Amniotic stem cell (primary cell): ENCODE measurements at places on chromosomes 7 and 10.
A peak's percentile ranks its signal among the peaks of the same experiment; 100 is the strongest.

- DNase-seq: no peak
Measured at GRCh38 chr7:727104-727805, at the start of gene PRKAR1B. TSS of gene PRKAR1B (minus strand) at chr7:727281. CDS start at chr7:711505, 15,776 bp downstream.

GRCh38 chr7:36630112-36630650 is 94.1 kb downstream of the AOAH start:
- no peak for DNase-seq

- DNase-seq: no peak
Measured at GRCh38 chr10:113928830-113929229, 74.4 kb downstream of the NHLRC2 start.

DNA sequence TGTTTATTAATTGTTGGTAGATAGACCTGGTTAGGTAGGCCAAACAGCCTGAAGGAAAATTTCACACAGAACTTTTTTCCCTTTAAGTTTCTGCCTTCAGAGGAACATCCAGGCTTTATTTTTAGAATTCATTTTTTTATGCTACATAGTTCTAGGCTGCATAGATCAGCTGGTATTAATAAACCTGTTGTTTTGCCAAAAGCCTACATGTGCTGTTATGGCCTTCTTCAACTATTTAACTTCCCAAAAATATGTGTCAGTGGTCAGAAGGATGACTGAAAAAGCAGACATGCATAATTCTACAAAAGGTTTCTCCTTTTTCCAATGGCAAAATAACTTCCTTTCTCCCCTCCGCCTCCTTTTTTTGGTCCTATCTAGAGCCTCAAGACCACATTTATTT is 303.0 kb upstream of the DKK1 start:
- no peak for DNase-seq

- DNase-seq: no peak
Measured at GRCh38 chr10:114343623-114344505, 60.4 kb downstream of the AFAP1L2 start.

DNA sequence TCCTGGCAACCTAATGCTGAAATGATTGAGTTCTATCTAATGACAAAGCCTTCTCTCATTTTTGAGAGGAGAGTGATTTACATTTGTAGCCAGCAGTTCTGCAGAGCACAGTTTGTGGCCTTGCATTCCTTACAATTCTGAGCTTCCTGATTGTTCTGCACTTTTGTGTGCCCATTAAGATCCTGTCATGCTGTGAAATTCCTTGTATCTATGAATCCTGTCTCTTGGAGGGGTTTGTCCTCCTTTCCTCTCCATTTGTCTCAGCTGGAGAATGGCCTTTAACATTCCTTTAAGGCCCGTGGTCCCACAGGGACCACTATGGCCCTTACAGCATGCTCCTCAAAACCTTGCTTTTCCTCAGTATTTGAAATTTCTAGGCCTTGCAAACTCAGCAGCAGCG is 10.4 kb downstream of the KLHL7 start:
- DNase-seq: no peak

DNA sequence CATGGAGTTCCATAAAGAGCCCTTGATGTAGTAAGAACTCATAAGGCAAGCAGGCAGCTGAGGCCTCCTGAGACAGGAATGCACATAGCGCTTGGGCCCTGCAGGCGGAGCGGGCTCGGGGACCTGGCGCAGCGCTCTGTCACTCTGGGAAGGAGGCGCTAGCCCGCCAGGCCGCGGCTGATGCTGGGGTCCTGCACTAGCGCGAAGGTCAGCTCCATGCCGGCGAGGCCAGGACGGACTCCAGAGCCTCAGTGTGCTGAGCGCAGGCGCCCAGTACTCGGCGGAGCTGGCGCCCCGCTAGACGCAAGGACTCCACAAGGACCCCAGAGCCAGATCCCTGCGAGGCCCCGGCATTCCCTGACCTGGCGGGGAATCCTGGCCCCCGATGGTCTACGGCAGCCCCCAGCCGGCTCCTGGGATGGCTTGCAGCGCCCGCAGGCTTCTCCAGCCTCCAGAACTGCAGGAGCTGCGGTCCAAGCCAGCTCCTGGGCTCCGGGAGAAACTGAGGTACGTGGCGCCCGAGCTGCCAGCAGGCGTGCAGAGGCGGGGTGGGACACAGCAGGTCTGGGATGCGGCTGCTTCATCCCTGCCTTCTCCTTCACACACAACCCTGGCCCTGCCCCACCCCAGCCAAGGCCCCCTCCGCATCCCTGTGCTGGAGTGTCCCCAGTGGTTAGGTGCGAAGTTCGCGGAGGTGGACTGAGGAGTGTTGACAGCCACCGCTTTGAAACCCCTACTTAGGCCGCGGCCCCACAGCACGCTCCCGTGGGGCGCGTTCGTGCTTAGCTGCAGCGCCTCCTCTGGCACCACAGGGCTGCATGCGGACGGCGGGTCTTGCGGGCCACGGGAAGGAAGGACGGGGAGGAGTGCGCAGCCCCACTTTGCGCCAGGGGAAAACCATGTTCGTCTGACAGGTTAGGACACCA is 761.5 kb upstream of the POM121L12 start:
- no peak for DNase-seq

GRCh38 chr7:15682751-15683245 is 3.7 kb downstream of the MEOX2 start:
- no peak for DNase-seq

DNA sequence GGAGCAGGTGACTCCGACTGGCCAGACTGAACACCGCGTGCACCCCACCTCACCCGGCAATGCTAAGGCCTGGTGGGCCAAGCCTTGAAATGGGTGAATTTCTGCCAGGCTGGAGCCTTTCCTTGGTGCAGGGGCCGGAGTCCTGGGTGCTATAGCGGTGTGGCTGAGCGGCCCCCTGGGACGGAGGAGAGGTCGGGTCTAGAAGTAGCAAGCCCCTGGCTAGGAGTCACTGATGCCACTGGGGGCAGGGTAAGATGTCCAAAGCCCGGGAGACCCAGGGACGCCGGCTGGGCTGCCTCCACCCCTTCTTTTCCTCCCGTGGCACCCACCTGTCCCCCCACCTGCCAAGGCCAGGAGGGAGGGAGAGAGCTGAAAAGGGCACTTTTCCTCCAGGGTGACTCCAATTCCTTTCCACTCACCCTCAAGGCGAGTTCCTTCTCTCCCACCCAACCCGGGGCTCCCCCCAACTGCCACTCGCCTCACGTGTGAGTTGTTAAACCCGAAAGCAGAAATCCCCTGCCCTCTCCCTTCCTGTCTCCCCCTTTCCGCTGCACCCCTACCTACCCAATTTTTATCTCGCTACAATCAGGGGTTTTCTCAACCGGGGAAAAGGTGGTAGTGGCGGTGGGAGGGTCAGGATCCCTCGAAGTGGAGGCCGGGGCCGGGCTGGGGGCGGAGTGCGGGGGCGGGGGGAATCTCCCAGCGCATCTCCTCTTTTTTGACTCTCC is 6.0 kb upstream of the GATA3 start:
- no peak for DNase-seq

- no peak for DNase-seq
Measured at GRCh38 chr10:126417220-126417825, 29.0 kb upstream of the ADAM12 start.

DNA sequence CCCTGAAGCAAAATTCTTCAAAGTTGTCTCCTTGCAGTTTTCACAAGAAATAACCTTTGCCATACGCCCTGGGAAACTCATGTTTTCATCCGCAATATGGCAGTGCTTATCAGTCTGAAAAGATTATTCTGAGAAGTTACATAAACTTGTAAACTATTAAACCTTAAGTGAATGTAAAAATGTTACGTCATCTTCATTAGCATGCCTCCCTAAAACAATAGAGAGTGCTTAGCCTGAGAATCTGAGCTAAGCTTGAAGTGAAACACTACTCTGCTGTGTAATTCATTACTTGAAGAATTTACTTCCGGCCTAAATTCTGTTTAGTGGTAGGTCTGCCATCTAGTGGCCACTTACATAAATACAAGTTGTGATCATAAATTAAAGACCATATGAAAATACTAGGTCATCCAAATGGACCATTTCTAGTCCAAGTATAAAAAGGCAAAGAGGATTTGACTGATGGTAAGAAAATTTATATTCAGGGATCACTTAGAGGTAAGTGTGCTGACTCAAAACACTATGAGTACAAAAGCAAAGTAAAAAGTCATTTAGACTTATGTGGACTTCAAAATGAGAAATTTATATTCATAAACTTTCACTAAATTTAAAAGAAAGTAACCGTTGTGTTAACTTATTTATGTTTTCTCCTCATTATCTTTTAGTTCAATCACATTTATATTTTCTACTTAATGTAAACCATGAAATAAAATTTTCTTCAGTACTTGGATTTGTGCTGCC is 745.1 kb upstream of the LRRTM3 start:
- DNase-seq: peak; percentile 24

DNA sequence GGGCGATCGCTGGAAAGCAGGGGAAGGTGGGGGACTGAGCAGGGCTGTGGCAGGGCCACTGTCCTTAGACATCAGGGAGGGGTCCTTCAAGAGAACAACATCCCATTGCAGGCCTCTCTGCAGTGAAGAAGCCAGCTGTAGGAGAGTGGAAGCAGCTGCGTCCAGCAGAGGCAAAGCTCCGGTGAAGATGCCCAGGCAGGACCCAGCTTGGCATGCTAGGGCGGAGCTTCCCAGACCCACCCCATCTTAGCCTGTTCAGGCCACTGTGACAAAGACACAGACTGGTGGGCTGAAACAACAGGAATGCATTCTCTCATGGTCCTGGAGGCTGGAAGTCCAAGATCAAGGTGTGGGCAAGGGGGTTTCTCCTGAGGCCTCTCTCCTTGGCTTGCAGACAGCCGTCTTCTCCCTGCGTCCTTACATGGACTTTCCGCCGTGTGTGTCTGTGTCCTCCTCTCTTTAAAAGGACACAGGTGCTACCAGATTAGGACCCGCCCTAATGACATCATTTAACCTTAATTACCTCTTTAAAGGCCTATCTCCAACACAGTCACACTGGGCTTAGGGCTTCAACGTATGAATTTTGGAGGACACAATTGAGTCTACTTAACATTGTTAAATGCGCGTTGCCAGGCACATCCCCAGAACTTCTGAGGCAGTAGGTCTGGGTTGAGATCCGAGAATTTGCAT is 178.1 kb upstream of the GRB10 start:
- no peak for DNase-seq

DNA sequence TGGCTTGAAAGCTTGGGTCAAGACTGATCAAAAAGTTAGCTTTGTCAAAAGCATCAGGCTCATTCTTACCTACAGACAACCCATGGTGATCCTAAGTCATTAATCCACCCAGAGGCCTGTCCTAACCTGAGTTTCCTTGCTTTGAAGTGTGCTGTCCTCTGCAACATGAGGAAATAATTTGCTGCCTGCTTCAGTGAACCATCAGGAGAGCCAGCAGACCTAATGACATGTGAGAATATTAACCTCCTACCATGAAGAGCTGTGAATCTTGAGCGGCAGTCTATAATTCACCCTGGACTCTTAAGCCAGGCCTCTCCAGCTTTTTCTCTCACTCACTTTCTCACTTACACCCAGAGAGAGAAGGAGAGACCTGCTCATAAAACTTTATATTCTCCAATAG is 590.0 kb downstream of the LRMDA start:
- no peak for DNase-seq

DNA sequence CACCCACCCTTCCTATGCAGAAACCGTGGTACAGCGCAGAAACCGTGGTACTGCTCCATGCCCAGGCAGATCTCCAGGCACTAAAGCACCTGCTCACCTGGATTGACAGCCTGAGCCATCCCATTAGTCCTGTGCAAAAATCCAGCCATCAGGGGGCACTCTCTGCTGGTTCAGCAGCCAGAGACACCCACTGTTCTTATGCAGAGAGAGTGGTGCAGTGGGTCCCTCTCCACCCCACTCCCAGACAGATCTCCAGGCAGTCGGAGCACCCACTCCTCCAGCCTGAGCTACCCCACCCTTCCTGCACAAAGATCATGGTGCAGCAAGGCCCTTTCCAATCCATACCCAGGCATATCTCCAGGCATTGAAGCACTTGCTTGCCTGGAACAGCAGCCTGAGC is 219.8 kb downstream of the CTNNA3 start:
- no peak for DNase-seq

DNA sequence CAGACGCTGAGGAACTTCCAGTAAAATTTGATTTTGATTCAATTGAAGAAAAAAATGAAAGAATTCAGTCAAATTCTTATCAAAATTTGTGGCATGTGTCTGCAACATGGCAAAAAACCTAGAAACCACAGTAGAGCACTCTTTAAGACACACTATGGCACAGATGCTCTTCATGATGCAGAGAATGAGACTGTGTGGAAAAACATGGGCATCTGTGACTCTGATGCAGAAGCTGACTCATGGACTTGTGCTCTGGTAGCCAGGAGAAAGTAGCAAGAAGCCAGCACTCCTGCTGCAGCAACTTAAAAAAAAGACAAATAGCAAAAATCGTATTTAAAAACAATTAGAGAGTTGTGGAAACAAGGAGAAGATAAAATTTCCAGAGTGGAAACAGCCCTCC is 8.9 kb upstream of the KCNK18 start:
- no peak for DNase-seq

GRCh38 chr7:16278167-16278787 is 143.1 kb downstream of the CRPPA start:
- DNase-seq: no peak

GRCh38 chr7:157335991-157336382 is 817 bp upstream of the DNAJB6 start:
- no peak for DNase-seq

DNA sequence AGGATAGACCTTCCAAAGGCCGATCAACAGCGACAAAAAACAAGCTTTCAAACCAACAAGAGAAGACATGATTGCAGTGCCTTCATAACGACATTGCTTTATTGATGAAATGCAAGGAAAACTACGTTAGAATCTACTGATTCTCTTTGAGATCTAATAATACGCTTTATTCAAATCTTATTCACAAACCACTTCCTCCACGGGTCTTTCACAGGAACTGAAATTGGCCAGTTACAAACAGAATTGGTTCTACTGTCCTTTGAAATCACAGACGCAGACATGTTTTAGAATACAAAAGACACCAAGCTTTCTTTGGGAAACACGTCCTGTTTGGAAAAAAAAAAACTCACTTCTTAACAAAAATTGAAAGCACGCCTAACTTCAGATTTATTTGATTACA is 74.7 kb upstream of the SEPHS1 start:
- no peak for DNase-seq

GRCh38 chr7:151017953-151018420 is 6.3 kb downstream of the ATG9B start:
- DNase-seq: no peak

- no peak for DNase-seq
Measured at GRCh38 chr10:26855186-26855585, 5.6 kb downstream of the ABI1 start.

- no peak for DNase-seq
Measured at GRCh38 chr7:66207540-66207939, 2.4 kb downstream of the TPST1 start.

- DNase-seq: no peak
Measured at GRCh38 chr7:132536654-132537395, 39.4 kb downstream of the PLXNA4 start.

GRCh38 chr10:12675186-12675585 is 325.8 kb downstream of the CAMK1D start:
- no peak for DNase-seq

- DNase-seq: no peak
Measured at GRCh38 chr7:24075426-24075810, 208.6 kb upstream of the NPY start.

DNA sequence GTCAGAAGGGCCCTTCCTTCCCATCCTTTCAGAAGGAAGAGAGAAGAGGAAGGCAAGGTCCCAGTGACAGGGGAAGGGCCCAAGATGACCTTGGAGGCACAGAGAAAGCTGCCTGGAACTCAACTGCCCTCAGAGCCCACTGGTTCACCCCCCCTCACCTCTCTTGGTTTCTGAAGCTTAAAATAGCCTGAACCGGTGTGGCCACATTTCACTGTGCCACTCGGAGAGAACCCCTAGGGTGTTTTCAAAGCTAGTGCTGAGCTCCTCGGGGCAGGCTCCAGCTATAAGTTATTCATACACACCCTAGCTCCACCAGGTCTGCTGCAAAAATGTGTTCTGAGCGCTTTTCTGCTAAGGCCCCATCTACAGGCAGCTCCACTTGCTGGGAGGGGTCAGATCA is 60.9 kb upstream of the ADRB1 start:
- no peak for DNase-seq
